ENCODE measurements at places on chromosomes 3 and 15. TPM values are rescaled to one million over a fixed set of nuclear protein-coding genes. Genes with fewer than 3 reads are reported as not detected.
A peak's percentile ranks its signal among the peaks of the same experiment; 100 is the strongest.

SERPINI2 gene
- not detected for total RNA-seq

TEX9 gene
- 13.1 TPM for total RNA-seq

- DNase-seq, result peak; percentile 23
- H3K36me3 ChIP-seq, result no peaks in the 10 kb centered on the region
- H3K27ac ChIP-seq, result peak overlapping the region; percentile 15
- H3K27me3 ChIP-seq, result no peaks in the 10 kb centered on the region
- no peak overlapping the region for H3K4me3 ChIP-seq
These were observed 22.4 kb upstream of the RGMA start for GRCh38 chr15:93111451-93111850.

DNA sequence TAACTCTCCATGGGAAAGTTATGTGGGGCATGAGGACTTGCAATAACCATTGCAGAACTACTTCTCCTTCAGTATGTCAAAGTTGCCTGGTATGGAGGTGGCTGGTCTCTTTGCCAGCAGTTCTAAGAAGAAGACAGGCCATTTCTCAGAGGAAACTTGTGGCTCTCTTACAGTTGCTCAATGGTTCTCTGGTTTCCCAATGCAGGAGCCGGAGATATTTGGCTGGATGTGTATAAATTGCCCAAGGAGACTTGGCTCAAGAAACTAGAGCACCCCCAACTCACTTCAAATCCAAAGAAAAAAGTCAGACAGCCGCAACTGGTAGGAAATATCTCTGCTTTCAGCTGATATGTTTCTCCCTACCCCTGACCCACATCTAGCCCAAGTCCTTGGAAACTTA lies 24.2 kb downstream of the WDR93 start:
- H3K4me3 ChIP-seq, result no peak overlapping the region
- no peak for DNase-seq
- no peaks in the 10 kb centered on the region for H3K4me1 ChIP-seq
- no peak overlapping the region for H3K27ac ChIP-seq

- H3K27ac ChIP-seq, result no peak overlapping the region
- no peak for DNase-seq
- H3K4me1 ChIP-seq, result peaks cover 38% of the 10 kb centered on the region
- H3K4me3 ChIP-seq, result no peak overlapping the region
These were observed 49.5 kb upstream of the GK5 start for GRCh38 chr3:142274908-142275307.

DNA sequence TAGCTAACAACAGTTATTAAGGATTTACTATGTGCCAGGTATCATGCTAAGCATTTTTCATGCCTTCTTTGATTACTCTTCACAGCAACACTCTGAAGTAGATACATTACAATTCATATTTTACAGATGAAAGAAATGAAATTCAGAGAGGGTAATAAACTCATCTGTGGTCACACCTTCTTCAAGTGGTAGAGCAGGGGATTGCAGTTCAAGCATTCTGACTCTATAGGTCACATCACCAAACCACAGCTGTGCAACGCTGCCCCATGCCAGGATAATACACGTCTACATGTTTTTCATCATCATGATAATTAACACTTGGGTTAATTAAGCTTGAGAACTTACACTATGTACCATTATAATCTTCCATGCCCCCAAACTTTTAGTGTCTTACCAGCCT lies 98.5 kb downstream of the LRRC3B start:
- H3K27me3 ChIP-seq, result no peaks in the 10 kb centered on the region
- no peaks in the 10 kb centered on the region for H3K4me1 ChIP-seq
- H3K27ac ChIP-seq, result no peak overlapping the region
- no peak overlapping the region for H3K4me3 ChIP-seq
- no peak for DNase-seq

DNA sequence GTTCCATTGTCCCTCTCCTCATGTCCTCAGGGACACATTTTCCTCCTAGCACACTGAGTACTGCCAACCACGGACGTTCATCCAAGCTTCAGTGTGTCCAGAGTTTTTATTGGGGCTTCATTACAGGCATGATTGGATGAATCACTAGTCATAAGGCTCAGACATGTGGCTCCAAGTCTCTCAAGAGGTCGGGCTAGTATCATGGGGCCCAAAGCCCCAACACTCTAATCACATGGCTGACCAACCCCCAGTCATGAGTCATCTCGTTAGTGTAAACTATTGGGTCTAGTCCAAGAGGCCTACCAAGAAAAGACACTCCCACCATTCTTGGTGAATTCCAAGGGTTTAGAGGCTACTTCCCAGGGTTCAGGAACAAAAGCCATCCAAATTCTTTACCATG lies 4.4 kb downstream of the TERC start:
- peaks cover 20% of the 10 kb centered on the region for H3K36me3 ChIP-seq
- H3K4me1 ChIP-seq, result peaks cover 11% of the 10 kb centered on the region
- no peak for DNase-seq

- no peak overlapping the region for H3K27ac ChIP-seq
- no peak overlapping the region for H3K4me3 ChIP-seq
- H3K27me3 ChIP-seq, result no peaks in the 10 kb centered on the region
- no peak for DNase-seq
- H3K4me1 ChIP-seq, result peaks cover 4% of the 10 kb centered on the region
These were observed 81.2 kb upstream of the TCF12 start for GRCh38 chr15:56837273-56837672.

GRCh38 chr3:59605944-59606534 lies 556.2 kb upstream of the CFAP20DC start:
- no peak overlapping the region for H3K4me3 ChIP-seq
- H3K4me1 ChIP-seq, result no peaks in the 10 kb centered on the region
- no peak for DNase-seq
- H3K27me3 ChIP-seq, result no peaks in the 10 kb centered on the region
- H3K36me3 ChIP-seq, result no peaks in the 10 kb centered on the region
- no peak overlapping the region for H3K27ac ChIP-seq

- DNase-seq, result no peak
- H3K4me1 ChIP-seq, result no peaks in the 10 kb centered on the region
- no peak overlapping the region for H3K4me3 ChIP-seq
- H3K27me3 ChIP-seq, result no peaks in the 10 kb centered on the region
These were observed 268.5 kb downstream of the PTPRG start for GRCh38 chr3:61829722-61830350.

DNA sequence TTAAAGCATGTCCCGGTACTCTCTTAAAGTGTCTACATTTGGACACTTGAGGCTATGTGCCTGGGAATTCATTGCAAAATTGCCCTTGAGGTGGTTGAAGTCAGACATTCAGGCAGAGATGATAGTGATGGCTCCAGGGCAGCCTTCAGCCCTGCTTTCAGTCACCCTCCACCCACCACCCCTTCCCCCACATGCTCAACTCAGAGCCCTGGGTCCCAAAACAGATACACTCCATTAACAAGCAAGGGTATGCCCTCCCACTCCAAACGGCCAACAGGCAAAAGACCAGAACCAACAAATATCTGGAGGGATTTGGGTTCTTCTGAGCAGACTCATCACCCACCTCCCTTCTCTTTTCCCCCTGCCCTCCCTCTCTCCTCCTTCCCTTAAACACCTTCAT lies 29.9 kb upstream of the VIPR1 start:
- no peaks in the 10 kb centered on the region for H3K27me3 ChIP-seq
- no peak for DNase-seq
- peaks cover 47% of the 10 kb centered on the region for H3K4me1 ChIP-seq
- H3K27ac ChIP-seq, result no peak overlapping the region
- H3K4me3 ChIP-seq, result no peak overlapping the region

- peaks cover 62% of the 10 kb centered on the region for H3K4me1 ChIP-seq
- H3K27me3 ChIP-seq, result no peaks in the 10 kb centered on the region
- peak overlapping the region; percentile 12 for H3K4me3 ChIP-seq
- peak; percentile 39 for DNase-seq
- peak overlapping the region; percentile 26 for H3K27ac ChIP-seq
- peaks cover 25% of the 10 kb centered on the region for H3K36me3 ChIP-seq
These were observed 33.5 kb downstream of the UPK1B start for GRCh38 chr3:119206611-119207511.

DNA sequence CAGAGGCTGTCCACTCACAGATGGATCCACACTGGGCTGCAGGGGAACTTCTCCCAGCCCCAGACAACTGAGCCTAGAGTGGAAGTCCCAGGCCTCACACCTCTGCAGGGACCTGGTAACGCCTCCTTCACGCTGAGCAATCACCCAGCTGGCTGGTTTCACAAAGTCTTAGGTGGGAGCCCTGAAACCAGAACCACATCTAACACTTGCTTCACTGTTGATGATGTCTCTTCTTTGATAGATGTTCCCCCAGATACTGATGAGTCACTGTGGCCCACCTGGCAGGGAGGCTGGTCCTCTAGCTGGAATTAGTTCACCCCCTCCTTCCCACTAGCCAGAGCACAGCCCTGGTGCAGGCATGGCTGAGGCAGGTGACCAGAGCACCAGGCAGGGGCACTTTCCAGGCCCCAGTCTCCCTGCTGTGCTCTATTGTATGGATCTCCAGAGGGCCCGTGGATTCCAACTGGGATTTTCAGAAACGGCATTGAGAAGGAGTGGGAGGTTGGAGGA lies 33.5 kb downstream of the MYL3 start:
- peaks cover 2% of the 10 kb centered on the region for H3K4me1 ChIP-seq
- H3K4me3 ChIP-seq, result no peak overlapping the region
- DNase-seq, result no peak
- H3K27ac ChIP-seq, result no peak overlapping the region
- peaks cover 63% of the 10 kb centered on the region for H3K27me3 ChIP-seq

DNA sequence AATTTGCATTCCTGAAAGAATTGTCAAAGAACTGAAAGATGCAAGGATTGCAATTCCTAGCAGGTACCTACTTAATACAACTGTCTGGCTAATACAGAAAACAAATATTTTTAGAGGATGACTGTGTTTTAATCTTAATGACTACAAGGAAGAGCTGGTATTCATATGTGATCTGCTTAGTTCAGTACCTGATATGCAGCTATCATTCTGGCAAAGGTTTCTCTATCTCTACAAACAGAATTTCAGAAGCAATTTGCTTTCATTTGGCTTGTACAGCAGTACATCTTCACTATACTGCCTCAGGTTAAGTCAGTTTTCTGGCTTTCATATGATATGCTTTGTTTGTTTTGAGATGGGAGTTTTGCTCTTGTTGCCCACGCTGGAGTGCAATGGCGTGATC lies 51.3 kb downstream of the TBL1XR1 start:
- peaks cover 80% of the 10 kb centered on the region for H3K4me1 ChIP-seq
- H3K36me3 ChIP-seq, result peaks cover 25% of the 10 kb centered on the region
- H3K4me3 ChIP-seq, result peak overlapping the region; percentile 27
- peak overlapping the region; percentile 85 for H3K27ac ChIP-seq
- DNase-seq, result no peak
- H3K27me3 ChIP-seq, result no peaks in the 10 kb centered on the region

GRCh38 chr15:88982304-88982945 lies 69.2 kb upstream of the MFGE8 start:
- peaks cover 7% of the 10 kb centered on the region for H3K4me1 ChIP-seq
- no peak overlapping the region for H3K4me3 ChIP-seq
- no peak overlapping the region for H3K27ac ChIP-seq
- H3K27me3 ChIP-seq, result peaks cover 8% of the 10 kb centered on the region
- no peaks in the 10 kb centered on the region for H3K36me3 ChIP-seq
- no peak for DNase-seq

DNA sequence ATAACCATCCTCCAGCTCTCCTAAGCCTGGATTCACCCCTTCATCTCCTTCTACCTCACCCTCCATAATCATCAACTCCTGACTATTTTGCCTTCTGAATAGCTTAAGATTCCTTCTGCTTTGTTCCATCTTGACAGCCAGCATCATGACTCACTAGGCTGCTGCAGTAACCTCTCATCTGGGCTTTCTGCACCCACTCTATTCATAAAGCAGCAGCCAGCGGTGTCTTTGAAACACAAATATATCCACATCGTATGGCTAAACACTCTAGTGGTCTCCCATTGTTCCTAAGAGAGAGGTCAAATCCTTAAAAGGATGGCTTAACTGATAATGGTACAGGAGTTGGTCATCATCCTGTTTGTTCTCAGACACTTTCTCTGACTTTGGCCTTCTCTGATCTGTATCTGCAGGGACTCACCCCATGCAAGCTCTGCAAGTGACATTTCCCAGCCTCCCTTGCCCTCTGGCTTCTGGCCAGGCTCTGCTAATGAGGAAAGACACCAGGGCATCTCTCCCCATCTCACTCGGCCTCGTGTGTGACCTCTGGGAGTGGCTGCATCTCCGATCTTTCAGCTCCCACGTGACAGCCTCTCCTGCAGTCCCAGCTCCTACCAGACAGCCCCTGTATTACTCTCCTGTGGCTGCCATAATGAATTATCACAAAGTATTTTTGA lies 6.2 kb downstream of the GRK7 start:
- no peak overlapping the region for H3K4me3 ChIP-seq
- H3K27ac ChIP-seq, result no peak overlapping the region
- no peaks in the 10 kb centered on the region for H3K36me3 ChIP-seq
- DNase-seq, result no peak
- H3K27me3 ChIP-seq, result peaks cover 21% of the 10 kb centered on the region
- no peaks in the 10 kb centered on the region for H3K4me1 ChIP-seq

DNA sequence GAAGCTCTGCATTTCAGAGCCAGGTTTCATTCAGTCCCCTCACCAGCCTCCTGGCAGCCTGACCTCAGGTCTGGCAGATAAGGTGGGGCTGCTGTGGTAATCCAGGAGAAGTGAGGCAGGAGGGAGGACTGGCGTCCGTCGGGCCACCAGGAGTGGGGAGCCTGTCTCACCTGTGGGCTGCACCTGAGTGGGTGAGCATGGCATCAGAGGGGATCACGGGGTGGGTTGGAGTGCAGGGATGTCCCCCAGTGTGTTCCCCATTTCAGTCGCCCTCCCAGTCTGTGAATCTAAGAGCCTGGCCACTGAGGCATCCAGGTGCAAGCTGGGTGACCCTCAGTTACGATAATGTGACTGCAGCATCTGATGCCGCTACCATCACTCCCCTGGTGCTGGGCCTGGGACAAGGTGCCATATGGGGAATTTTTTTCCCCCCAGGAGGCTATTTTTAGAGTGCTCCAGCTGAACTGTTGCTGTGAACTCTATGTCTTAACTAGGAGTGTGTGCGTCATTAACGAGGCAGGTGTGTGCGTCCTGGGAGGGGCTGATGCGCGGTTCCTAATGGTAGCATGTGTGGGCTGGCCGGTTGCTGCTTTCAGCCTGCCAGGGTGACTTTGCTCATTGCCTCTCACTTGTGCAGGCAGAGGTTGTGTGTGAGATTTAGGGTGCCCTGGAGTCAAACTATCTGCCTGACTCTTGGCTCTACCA lies 165.2 kb downstream of the SLCO3A1 start:
- no peaks in the 10 kb centered on the region for H3K4me1 ChIP-seq
- H3K27me3 ChIP-seq, result no peaks in the 10 kb centered on the region
- no peak overlapping the region for H3K4me3 ChIP-seq
- no peak overlapping the region for H3K27ac ChIP-seq
- DNase-seq, result no peak
- H3K36me3 ChIP-seq, result no peaks in the 10 kb centered on the region

GRCh38 chr15:61659566-61660190 lies 400.6 kb downstream of the VPS13C start:
- H3K4me3 ChIP-seq, result no peak overlapping the region
- peaks cover 73% of the 10 kb centered on the region for H3K27me3 ChIP-seq
- DNase-seq, result no peak
- H3K36me3 ChIP-seq, result no peaks in the 10 kb centered on the region
- no peaks in the 10 kb centered on the region for H3K4me1 ChIP-seq
- no peak overlapping the region for H3K27ac ChIP-seq
